ENCODE measurements at places on chromosomes 2 and 18.

DNA sequence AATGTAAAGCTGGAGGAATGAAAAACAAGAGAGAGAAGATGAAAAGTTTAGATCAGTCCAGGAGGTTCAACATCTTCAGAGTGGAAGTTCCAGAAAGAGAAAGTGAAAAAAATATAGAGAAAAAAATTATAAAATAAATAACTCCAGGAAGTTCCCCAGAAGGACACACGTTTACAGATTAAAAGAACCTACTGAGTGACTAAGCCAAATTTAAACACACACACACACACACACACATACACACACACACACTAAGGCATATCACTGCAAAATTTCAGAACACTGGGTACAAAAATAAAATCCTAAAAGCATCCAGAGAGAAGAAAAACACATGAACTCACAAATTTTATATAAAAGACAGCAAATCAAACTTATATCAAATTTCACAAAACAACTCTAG lies 85.9 kb upstream of the PMAIP1 start:
- H3K36me3 ChIP-seq, result no peaks in the 10 kb centered on the region
- peaks cover 3% of the 10 kb centered on the region for H3K4me1 ChIP-seq
- DNase-seq, result no peak
- H3K27ac ChIP-seq, result no peak overlapping the region

GRCh38 chr2:112646102-112646719 lies 472 bp downstream of the SLC20A1 start:
- H3K27me3 ChIP-seq, result no peaks in the 10 kb centered on the region
- H3K27ac ChIP-seq, result peak overlapping the region; percentile 82
- DNase-seq, result no peak
- peaks cover 56% of the 10 kb centered on the region for H3K4me1 ChIP-seq
- peak overlapping the region; percentile 95 for H3K4me3 ChIP-seq

DNA sequence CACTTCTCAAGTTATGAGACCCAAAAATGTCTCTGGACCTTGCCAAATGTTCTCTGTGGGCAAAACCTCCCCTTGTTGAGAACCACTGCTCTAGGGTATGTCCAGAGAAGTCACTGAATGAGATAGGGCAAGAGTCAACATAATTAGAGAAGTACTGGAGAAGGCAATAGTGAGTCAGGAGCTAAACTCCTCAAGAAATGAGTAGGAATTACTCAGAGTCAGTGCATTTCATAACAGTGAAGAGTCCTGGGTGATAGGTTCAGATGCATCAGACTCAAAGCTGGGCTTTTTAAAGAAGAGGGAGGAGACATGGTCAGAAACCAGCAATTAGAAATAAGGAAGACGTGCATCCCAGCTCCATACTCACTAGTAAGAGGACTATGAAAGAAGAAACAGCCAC lies 38.6 kb upstream of the IHH start:
- peak; percentile 29 for DNase-seq
- H3K27me3 ChIP-seq, result no peaks in the 10 kb centered on the region
- H3K27ac ChIP-seq, result no peak overlapping the region

DNA sequence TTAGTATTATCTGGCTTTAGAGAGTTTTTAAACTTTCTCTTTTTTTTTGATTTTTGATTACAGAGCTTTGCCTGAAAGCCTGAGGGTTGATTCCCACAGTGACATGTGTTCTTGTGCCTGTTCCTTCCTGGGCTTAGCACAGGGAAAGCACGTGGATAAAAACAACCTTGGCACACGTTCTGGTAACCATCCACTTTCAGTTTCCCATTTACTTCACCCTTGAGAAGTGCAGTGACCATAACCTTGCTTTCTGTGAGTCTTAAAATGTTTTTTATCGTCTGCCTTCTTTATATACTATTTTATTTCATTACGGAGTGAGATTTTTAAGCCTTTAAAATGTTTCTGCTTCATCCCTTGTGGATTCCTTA lies 11.5 kb downstream of the CD226 start:
- no peaks in the 10 kb centered on the region for H3K27me3 ChIP-seq
- no peak for DNase-seq
- H3K27ac ChIP-seq, result no peak overlapping the region
- H3K4me3 ChIP-seq, result no peak overlapping the region

All from astrocyte (in vitro differentiated cells and primary cell).